ENCODE measurements at places on chromosomes 16 and 17. TPM values are rescaled to one million over a fixed set of nuclear protein-coding genes. Genes with fewer than 3 reads are reported as not detected.

DNA sequence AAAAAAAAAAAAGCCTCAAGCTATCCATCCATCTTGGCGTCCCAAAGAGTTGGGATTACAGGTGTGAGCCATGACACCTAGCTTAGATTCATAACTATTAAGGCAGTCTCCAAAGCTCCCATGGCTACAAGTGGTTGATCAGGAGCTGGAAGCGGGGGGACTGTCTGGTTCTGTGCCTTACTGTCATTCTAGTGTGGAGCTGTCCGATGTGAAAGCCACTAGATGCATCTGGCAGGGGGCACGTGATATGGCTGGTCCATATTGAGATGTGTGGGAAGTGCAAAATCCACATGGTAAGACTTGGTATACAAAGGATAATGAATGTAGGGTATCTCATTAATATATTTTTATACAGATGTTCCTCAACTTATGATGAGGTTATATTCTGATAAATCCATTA lies 38.7 kb downstream of the KPNA2 start:
- DNase-seq: no peak
- H3K36me3 ChIP-seq: no peaks in the 10 kb centered on the region
- H3K4me1 ChIP-seq: peaks cover 8% of the 10 kb centered on the region

DNA sequence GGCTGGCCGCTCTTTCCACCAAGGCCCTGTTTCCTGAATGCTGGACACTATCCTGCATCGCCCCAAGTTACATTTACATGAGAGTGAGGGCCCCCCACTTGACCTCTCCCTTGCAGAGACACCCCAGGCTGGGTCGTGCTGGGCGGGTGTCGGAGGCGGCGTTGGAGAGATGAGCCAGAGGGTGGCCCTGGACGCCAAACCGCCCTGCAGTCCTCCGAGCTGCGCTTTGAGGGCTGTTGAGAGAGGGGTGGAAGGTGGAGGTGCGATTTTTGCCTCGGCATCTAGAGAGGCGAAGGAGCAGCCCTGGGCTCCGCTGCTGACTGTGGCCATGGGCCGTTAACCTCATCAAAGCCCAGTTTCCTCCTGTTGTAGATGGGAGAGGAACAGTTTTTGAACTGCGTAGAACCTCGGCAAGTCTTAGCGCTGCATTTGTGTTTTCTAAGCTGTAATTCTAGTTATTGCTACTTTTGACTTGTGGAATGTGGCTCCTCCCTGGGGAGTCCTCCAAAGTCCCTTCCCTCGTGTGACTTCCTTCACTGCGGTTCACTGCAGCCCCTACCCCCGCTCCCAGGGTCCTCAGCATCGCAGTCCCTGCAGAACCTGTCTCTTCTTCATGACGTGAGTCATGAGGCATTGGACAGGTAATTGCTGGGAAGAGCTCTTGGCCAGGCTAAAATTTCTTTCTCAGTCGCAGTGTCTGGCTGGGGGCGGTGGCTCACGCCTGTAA lies 986 bp upstream of the ELOB start:
- H3K27me3 ChIP-seq: no peaks in the 10 kb centered on the region
- no peaks in the 10 kb centered on the region for H3K36me3 ChIP-seq
- peak overlapping the region; percentile 100 for H3K27ac ChIP-seq
- H3K4me3 ChIP-seq: peak overlapping the region; percentile 99
- DNase-seq: peak; percentile 56

- peak overlapping the region; percentile 66 for H3K27ac ChIP-seq
- DNase-seq: peak; percentile 81
- no peak overlapping the region for H3K4me3 ChIP-seq
- H3K4me1 ChIP-seq: peaks cover 10% of the 10 kb centered on the region
- H3K36me3 ChIP-seq: no peaks in the 10 kb centered on the region
These were observed 33.9 kb downstream of the BAHCC1 start for GRCh38 chr17:81428948-81429774.

- peak overlapping the region; percentile 82 for H3K27ac ChIP-seq
- no peaks in the 10 kb centered on the region for H3K27me3 ChIP-seq
- no peaks in the 10 kb centered on the region for H3K36me3 ChIP-seq
- peaks cover 50% of the 10 kb centered on the region for H3K4me1 ChIP-seq
- peak; percentile 60 for DNase-seq
- no peak overlapping the region for H3K4me3 ChIP-seq
These were observed 65.9 kb downstream of the KSR1 start for GRCh38 chr17:27522028-27522635.

- H3K36me3 ChIP-seq: no peaks in the 10 kb centered on the region
- H3K4me3 ChIP-seq: no peak overlapping the region
These were observed 211.1 kb upstream of the CHMP6 start for GRCh38 chr17:80780381-80781198.

DNA sequence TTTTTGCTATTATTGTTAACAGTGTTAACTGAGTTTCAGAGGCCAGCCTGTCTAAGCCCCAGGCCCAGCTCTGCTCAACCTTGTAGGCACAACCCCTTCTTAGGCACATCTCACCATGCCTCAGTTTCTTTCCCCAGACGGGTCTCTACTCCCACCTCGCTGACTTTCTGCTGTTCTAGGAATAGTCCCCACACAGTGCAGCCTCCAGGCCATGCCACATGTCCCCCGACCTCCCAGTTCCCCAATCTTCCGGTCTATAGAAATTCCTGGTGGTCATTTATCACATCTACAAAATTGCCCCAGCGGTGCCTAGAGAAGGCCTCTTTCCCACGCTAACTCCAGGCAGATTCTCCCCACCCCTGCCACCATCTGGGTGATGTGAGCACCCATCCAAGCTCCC lies 34.8 kb downstream of the ADGRG5 start:
- no peaks in the 10 kb centered on the region for H3K27me3 ChIP-seq
- no peaks in the 10 kb centered on the region for H3K36me3 ChIP-seq
- peaks cover 9% of the 10 kb centered on the region for H3K4me1 ChIP-seq
- no peak overlapping the region for H3K4me3 ChIP-seq
- H3K27ac ChIP-seq: no peak overlapping the region

The SLC47A1 gene
- total RNA-seq: 38.4 TPM

The SLC5A10 gene
- total RNA-seq: not detected

The PLLP gene
- 42.3 TPM for total RNA-seq

The NUPR1 gene
- 18.3 TPM for total RNA-seq

The TMEM98 gene
- total RNA-seq: 320 TPM

The TOB1 gene
- total RNA-seq: 52.1 TPM
